HT-29 (cell line): ENCODE measurements at places on chromosomes 3 and 15.

GRCh38 chr3:159674583-159674982 is 314.1 kb upstream of the IL12A start:
- no peak for DNase-seq

- DNase-seq: no peak
These were observed 178.7 kb upstream of the MCTP2 start for GRCh38 chr15:94052711-94053110.

GRCh38 chr3:160180581-160181216 is 44.5 kb upstream of the C3orf80 start:
- no peak for DNase-seq

- DNase-seq: no peak
These were observed 49.2 kb downstream of the HDGFL3 start for GRCh38 chr15:83158393-83158792.

DNA sequence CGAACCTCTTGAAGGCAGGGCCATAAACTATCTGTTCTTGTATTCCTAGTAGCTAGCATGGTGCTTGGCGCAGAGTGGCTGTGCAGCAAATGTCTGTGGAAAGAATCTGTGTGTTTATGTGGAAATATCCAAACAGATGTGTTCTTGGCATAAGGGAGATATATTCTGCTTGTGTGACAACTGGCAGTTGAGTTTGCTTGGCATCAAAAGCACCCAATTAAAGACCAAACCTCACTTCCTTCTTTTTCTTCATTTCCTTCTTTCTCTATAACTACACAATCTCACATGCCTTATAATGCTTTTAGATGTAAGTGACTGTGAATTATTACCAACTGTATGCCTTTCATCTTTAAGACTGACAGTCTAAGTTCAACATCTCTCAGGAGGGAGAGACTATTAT is 296.5 kb downstream of the SLC9A9 start:
- DNase-seq: no peak

- DNase-seq: no peak
These were observed 17.7 kb upstream of the GK5 start for GRCh38 chr3:142243134-142243533.

DNA sequence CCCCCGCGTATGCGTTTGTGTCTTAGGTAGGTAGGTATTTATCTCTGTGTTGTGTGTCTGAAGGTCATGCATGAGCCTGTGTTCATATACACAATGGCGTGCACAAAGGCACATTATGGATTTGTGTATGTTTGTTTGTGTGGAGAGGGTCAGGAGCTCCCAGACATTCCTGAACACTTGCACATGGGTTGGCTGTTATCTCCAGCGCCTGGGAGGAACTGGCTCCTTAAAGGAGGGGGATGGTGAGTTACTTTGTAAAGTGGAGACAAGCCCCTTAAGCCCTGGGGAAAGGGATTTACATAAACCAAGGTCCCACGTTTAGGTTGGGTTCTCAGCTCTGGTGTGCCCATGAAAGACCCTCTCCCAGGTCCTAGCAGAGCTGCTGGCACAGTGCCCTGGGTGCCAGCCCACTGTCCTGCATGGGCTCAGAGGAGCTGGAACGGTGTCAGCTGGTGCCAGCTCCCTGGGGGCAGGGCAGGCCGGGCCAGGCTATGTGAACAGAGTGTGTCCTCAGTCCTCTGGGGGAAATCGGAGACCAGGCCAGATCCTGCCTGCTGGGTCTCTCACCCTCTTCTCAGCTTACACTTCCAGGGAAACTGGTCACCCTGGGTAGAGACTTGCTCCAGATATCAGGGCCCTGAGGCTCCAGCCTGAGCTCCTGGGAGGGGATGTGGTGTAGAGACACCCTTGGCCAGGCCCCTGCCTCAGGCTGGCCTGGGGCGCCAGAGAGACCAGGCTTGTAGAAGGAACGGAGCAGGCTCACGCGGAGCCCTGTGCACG is 25.1 kb downstream of the SNX33 start:
- no peak for DNase-seq
